ENCODE measurements at places on chromosomes 7 and 10.

GRCh38 chr10:5583525-5584175 is 58.9 kb downstream of the CALML3 start:
- DNase-seq = no peak

DNA sequence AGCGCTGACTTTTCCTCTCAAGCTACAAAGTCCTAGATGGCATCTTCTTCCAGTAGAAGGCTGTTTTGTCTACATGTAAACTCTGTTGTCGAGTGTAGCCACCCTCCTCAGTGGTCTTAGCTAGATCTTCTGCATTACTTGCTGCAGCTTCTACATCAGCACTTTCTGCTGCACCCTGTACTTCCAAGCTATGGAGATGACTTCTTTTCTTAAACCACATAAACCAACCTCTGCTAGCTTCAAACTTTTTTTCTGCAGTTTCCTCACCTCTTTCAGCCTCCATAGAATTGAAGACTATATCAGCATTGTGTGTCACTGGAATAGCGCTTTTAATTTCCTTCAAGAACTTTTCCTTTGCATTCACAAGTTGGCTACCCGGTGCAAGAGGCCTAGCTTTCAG is 87.8 kb downstream of the LANCL2 start:
- no peak for DNase-seq

DNA sequence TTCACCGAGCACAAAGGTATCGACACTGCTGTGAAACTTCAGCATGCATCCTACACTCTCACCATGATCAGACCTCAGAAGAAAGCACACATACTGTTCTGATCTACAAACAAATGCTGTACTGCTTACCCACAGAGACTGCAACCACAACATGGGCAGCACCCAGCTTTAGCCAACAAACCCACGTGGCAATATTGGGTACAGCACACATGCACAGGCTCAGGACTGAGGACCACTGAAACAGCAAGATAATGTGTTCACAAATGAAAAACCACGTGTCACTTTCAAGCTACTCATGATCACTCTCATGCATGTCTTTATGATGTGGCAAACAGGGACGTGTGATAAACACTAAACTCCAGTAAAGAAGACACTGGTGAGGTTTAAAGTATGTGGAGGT is 119.3 kb upstream of the PTN start:
- no peak for DNase-seq

GRCh38 chr10:101099901-101100300 is 31.2 kb upstream of the TLX1 start:
- DNase-seq = no peak

DNA sequence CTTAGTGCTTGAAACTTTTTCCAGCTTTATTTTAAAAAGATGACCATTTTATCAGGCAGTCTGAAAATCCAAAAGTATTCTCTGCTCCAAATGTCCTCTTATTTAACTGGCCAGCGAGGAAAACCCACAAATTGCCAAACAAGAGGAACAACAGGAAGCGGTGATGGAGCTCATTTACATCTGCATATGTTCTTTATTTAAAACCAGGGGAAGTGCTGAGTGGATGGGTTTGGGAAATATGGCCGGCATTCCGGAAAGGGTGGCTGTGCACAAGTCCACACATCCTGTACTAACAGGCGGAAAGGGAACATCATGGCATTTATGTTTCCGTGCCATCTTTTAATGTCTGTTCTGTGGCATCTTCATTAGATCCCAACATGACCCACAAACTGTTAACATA is 974.5 kb downstream of the LRMDA start:
- DNase-seq = no peak

DNA sequence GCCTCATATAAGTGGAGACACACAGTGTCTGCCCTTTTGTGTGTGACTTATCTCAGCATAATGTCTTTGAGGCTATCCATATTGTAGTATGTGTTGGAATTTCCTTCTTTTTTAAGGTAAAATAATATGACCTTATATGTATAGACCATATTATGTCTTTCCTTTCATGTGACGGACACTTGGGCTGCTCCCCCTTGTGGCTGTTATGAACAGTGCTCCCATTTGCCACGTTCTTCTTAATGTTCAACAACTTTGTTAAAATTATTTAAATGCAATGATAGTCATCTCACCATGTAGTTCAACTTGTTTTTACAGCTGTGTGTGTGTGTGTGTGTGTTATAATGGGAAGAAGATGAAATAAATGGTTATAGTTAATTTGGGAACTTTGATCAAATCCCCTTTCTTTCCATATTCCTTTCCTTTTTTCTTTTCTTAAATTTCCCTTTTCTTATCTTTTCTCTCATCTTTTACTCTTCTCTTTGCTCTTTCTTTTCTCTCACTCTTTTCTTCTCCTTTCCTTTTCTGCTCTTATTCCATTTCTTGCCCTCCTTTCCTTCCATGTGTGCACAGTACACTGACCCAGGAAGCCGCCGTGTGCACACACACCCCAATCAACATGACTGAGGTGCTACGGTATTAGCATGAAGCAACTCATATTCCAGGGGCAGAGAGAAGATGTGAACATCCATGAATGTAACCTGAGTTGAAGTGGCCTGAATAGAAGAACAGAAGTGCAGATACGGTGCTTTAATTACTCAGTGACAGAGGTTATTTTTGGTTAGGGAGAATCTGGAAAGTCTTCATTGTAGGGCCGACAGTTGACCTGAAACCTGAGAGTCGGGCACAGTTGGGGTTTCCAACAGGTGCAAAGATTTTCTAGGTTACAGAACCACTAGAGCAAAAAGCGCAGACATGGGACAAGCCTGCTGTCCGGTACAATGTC is 596.6 kb downstream of the SDK1 start:
- DNase-seq = peak; percentile 44

- DNase-seq = no peak
Observed at GRCh38 chr7:44771358-44771757, 22.7 kb downstream of the ZMIZ2 start.

DNA sequence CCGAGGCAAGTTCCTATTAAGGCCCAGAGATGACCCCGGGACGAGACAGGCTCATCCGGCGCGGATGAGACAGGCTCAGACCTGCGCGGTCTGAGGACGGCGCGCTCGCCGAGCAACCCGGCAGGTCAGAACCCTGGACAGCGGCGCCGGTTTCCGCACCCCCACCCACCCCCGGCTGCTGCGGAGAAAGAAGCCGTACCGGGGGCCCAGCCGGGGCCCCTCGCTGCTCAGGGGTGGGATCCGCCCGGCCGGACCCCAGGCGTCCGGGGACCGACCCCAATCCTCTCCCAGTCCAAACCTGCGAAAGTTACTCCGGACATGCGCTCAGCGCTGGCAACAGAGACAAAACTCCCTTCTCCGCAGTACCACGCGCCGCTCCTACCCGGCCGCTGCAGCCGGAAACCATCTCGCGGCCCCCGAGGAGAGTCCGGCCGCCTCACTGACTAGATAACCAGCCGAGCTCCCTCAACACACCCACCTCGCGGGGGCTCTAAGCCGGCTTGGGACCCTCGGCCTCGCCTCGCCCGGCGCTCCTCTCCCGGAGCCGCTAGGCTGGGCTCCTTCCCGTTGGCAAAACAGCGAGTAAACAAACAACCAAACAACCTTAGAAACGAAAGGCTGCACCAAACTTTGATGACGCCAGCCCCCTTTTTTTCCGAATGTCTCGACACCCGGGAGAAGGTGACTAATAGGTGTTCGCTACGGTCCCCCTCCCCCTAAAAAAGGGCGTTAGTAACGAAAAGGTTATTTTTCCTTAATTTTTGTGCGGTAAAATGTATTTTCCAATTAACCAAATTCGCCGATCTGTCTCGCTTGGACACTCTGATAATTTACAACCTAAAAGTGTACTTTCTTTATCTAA is 2.3 kb upstream of the DRGX start:
- DNase-seq = peak; percentile 31

DNA sequence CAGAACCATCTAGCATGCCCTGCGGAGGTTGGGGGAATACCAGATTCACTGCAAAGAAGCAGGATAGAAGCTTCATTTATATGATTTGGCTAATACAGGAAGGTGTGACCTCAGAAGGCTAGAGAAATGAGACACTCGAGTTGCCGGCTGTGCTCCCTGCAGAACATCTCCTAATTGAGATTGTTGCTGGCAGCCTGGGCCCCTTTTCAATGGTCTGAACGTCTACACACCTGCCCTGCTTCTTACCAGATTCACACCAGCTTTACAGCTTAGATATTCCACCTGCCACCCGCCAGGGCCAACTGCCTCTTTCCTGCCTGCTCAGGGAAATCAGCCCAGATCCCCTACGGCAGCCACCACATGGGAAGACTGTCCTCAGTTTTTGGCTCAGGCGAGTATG is 475.3 kb upstream of the AUTS2 start:
- no peak for DNase-seq

- no peak for DNase-seq
Observed at GRCh38 chr10:11430421-11431215, 180.8 kb downstream of the USP6NL start.

DNA sequence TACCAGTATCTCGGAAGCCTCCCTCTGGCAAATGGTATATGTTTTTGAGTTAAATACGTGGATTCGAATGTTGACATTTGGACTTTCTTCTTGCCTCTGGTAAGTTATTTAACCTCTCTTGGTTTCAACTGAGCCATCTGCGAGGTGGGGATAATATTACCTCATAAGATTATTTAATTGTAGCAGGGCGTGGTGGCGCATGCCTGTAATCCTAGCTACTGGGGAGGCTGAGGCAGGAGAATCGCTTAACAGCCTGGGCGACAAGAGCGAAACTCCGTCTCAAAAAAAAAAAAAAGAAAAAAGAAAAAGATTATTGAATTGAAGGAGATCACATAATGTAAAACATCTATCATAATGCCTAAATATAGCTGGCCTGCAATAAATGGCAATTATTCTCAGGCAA is 396 bp upstream of the TAF5 start:
- no peak for DNase-seq

DNA sequence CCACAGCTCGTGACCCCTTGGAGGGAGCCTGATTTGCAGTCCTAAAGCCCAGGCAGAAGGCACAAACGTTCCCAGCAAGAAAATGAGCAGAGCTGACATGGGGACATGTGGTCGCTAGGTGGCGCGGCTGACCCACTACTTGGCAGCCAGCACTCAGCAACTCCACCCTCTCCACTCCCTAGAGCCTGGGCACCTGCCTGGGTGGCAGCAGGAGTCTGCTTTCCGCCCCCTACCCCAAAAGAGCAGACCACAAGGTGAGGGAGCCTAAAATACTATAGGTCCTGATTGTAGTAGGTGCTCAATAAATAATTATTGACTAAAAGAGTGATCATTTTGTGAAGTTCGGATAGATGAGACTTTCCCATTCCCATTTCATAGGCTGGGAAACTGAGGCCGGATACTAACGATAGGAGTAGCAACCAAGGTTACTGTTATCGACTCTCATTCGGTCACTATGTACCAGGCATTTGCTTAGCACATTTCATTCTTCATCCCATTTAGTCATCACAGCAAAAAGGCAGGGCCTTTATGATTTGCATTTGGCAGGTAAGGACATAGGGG is 57.4 kb downstream of the NEUROG3 start:
- peak; percentile 76 for DNase-seq

DNA sequence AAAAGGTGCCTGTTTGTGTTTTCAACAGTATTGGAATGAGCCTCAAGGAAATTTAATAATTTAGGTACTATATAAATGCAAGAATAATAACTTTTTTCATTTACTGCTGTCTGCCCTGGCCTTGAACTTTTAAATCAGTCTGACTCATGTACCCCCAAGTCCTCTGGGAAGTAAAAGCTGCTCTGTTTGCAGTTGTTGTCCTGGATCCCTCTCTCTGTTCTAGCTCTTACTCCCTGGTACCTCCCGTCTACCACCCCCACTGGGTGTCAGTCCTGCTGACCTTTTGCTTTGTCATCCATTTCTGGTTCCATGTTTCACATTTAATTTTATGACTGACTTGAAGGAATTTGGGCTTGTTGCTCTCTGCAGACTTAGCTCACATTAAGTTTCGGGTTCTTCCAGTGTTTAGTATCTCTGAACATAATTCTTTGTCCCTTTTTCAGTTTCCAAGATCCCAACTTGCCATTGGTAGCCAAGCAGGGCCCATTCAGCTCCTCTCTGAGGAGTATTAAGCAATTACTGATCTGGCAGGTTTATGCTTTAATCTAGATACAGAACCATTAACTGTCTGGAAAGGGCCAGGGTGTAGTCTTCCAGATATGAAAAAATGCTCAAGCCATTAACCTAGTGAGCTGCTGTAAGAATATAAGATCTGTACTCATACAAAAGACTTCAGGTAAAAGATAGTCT is 208.7 kb upstream of the FAM3C start:
- DNase-seq = no peak

GRCh38 chr10:131804551-131805295 is 96.1 kb upstream of the PPP2R2D start:
- DNase-seq = no peak

GRCh38 chr10:98460837-98461499 is 14.2 kb upstream of the HPS1 start:
- no peak for DNase-seq

DNA sequence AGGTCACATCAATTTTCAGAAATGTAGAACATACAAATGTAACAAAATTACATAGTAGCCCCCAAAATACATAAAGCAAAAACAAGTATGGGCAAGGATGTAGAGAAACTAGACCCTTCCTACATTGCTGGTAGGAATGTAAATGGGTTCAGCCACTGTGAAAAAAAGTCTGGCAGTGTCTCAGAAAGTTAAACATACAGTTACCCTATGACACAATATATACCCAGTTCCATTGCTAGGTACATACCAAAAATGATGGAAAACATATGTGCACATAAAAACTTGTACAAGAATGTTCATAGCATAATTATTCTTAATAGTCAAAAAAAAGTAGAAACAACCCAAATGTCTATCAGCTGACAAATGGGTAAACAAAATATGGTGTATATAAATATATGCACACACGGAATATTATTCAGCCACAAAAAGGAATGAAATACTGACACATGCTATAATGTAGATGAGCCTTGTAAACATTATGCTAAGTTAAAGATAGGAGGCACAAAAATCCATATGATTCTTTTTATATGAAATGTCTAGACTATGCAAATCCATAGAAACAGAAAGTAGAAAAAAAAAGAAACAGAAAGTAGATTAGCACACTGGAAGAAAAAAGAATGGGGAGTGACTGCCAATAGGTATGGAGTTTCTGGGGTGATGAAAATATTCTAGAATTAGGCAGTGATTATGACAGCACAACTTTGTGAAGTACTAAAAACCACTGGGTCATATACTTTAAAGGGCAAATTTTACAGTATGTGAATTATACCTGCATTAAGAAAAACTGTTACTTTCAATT is 13.5 kb downstream of the HERPUD2 start:
- DNase-seq = no peak

DNA sequence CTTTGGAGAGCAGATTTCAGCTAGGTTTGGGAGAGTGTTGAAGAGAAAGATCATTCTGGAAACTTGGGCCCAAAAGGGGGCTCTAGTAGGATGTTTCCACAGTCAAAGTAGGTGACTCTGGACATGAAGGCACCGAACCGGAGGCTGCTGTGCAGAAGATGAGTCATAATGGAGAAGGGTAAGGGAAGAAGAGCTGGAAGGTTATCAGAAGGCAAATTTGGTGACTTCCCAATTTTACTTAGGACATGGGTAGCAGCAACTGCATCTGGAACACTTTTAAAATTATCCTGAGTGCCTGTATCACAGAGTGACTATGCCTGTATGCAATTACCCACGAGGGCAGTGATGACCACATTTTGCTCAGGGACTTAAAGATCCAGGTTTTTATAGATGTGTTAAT is 38.8 kb downstream of the PIK3AP1 start:
- DNase-seq = no peak

Data from stimulated activated CD4-positive, alpha-beta T cell treated with anti-CD3 and anti-CD28 coated beads, Interleukin-1b, Interleukin-23, amount 100 ng/mL, for 48 hours (primary cell).